ENCODE measurements at places on chromosomes 5 and 9.

- DNase-seq: peak; percentile 78
Measured at GRCh38 chr5:36777105-36777757, 99.3 kb upstream of the NIPBL start.

DNA sequence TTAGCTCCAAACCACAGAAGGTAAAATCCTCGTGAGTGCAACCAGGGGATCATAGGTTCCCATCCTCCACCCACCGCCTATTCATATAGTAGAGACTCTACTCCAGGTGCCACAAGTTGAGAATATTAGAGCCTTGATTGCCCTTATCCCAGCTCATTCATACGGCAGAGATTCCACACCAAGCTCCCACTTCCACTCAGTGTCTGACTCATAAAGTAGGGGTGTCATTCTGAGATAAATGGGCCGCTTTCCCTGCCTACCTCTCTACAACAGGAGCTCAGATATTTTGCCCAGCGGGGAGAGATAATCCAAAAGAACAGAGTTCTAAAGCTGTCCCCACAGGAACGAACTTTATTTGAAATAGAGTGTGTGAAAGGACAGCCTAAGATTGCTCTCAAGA is 9.4 kb downstream of the SLC22A4 start:
- no peak for DNase-seq

- no peak for DNase-seq
Measured at GRCh38 chr5:133750856-133751255, 138.5 kb upstream of the FSTL4 start.

- no peak for DNase-seq
Measured at GRCh38 chr9:108094676-108094993, 605.1 kb upstream of the KLF4 start.

DNA sequence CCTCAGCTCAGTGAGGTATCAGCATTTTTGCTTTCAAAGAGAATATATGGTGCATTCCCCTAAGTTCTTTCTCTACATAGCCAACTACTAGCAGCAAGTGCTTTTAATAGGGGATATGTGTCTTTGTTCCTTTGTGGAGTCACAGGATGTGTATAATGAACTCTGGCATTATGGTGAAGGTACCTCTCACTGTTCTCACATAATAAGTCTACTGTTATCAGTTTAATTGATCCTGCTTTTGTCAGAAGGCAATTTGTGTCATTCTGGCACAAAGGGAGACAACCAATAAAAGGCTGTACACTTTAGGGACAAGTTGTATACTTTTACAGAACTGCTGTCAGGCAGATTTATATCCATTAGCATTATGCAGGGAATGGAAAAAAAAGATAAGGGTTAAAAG is 531.4 kb upstream of the RIOK2 start:
- no peak for DNase-seq
